ENCODE measurements at places on chromosomes 6 and 20.

GRCh38 chr20:6780433-6781190 lies 13.1 kb downstream of the BMP2 start:
- no peak for DNase-seq

GRCh38 chr20:62523473-62524203 lies 47.8 kb upstream of the GATA5 start:
- peak; percentile 25 for DNase-seq

GRCh38 chr6:37038292-37039198 lies 33.1 kb downstream of the FGD2 start:
- DNase-seq = no peak

GRCh38 chr20:17790296-17790695 lies 90.5 kb downstream of the BANF2 start:
- DNase-seq = no peak

DNA sequence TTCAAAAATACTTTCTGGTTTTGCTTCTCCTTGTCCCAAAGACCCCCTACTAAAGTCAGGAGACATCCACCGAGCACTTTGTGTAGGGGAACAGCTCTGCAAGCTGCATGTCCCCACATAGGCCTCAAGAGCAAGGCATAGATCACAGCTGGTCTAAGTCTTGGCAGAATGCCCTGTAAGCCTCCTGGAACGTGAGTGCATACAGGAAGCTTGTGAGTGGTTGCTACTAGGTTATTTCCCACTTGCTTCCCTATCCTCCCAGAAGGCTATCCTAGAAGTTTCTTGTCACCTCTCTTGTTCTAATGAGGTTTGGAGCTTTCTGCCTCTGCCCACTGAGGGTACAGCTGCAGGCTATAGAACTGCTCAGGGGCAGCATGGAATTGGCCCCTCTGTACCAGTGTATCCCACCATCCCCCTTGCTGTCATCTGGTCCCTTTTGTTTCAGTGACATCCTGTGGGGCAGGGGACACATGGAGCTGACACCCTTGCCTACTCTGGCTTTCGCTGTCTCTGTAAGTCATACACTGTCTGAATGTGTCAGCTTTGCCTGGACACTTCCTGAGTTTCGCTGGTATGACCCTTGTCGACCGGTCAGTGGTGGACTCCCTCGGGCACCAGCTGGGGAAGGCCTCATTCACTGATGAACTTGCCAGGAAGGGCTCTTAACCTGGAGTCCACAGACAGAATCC lies 35.6 kb upstream of the KCNK16 start:
- peak; percentile 60 for DNase-seq

GRCh38 chr6:115908906-115909559 lies 151.7 kb downstream of the FRK start:
- DNase-seq = no peak

DNA sequence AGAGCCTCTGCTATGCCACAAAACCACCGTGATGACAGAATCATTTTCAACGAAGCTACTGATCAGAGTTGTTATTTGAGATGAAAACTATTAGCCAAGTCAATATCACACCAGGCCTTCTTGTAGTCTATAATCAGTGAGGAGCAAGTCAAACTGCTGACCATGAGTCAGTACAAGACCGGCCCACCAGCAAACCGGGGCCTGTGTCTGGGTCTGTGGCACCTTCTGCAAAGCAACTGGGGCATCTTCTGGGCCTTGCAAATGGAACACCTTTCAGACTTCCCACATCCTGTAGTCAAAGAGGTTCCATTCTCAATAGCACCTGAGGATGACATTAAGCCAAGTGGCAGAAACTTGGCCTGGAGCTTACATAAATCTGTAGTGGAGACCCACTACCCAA lies 38.5 kb downstream of the CPXM1 start:
- DNase-seq = no peak

GRCh38 chr6:41584668-41585205 lies 38.6 kb downstream of the FOXP4 start:
- no peak for DNase-seq

DNA sequence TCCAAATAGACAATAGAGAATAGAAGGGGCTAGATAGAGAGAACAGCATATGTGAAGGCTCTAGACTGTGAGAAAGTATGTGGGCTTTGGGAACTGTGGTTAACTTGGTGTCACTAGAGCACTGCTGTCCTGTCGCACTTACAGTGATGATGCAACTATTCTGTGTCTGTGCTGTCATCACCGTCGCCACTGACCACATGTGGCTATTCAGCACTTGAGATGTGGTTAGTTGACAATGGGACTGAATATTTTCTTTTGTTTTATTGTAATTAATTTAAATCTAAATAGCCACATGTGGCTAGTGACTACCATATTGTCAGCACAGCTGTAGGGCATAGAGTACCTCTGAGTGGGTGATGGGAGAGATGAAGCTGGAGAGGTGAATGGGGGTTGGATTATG lies 39.0 kb upstream of the IFNGR1 start:
- DNase-seq = no peak

DNA sequence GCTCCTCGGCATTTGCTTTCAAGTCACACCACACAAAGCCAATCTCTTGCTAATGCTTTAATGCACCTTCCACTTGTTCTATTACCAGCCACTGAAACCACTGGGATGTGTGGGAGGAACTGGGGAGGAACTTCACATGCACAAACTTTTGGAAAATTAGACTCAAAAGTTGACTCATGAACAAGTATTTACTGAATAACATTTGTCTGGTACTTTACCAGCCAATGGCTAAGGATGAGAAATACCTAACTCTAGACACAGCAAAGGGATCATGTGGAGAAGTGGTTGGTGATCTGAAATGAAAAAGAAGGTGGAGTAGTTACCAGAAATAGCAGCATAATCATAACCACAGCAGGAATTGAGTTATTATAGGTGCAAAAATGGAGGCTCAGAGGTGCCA lies 554.0 kb upstream of the NOX3 start:
- no peak for DNase-seq

GRCh38 chr6:15048367-15048766 lies 197.5 kb upstream of the JARID2 start:
- no peak for DNase-seq

DNA sequence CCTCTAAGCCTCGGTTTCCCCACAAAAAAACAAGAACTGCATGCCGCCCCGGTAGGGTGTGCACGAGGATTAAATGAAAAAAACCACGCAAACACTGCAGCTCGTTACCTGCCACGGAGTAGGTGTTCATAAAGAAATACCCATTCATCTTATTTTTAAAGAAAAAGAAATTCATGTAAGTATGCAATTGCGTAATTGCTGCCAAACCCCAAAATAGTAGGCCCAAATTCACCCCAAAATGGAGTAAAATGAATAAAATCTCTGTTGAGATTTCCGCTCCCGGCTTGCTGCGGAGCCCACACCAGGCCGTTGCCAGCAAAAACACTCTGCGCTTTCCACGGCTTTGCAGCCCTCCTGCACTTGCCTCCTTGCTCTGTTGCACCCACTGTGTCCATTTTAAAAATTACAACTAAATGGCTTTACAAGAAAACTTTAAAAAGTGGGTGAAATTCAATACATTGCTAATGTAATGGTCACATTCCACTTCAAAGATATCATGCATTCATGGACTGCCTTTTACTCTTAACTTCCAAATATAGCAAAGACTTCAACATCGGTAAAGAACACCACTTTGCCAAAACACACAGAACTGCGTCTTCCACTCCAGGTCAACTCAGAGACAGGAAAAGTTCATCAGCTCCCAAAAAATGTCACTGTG lies 125.0 kb downstream of the ZMYND8 start:
- no peak for DNase-seq

DNA sequence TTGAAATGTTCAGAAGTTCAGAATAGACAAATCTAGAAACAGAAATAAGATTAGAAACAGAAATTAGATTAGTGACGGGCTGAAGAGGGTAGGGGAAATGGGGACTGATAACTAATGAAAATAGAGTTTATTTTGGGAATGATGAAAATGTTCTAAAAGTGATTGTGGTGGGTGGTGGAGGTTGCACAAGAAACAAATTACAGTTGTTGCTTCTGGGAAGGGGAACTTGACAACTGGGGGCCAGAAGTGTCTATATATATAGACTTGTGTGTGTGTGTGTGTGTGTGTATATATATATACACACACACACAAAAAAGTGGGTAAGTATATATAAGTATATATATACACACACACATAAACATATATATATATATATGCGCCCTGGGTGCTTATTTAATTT lies 86.5 kb upstream of the RREB1 start:
- DNase-seq = no peak

- peak; percentile 25 for DNase-seq
Observed at GRCh38 chr6:166341977-166342348, 382 bp downstream of the SFT2D1 start.

- DNase-seq = no peak
Observed at GRCh38 chr20:40082436-40082835, 606.6 kb downstream of the MAFB start.

DNA sequence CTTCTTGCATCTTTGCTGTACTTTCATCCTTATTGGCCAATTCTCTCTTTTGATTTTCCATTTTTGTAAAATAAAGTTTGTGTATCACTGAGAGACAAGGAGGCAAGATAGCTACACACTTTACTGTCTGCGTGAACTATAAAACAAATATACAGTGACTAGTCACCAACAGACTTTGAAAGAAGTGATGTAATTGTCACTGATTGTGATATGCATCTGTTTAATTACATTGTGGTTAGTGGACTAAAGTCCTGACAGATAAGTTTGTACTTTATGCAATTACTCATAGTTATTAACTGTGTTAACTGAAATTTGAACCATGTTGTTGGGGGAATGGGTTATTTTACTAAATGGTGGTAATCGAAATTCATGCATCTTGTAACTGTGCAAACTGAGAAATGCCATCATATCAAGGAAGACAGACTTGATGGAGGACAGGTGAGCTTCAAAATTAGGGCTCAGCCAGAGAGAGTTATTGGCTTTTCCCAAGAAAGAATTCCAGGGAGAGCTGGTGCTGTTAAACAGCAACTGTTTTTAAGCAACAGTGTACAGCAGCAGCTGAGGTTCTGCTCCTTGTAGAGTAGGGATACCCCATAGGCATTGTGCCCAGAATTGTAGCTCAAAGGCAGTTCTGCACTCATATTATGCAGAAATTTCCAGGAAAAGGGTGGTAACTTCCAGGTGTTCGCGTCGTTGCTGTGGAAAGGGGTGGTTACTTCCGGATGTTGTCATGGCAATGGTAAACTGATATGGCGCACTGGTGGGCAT lies 62.9 kb downstream of the EFHC1 start:
- DNase-seq = no peak

DNA sequence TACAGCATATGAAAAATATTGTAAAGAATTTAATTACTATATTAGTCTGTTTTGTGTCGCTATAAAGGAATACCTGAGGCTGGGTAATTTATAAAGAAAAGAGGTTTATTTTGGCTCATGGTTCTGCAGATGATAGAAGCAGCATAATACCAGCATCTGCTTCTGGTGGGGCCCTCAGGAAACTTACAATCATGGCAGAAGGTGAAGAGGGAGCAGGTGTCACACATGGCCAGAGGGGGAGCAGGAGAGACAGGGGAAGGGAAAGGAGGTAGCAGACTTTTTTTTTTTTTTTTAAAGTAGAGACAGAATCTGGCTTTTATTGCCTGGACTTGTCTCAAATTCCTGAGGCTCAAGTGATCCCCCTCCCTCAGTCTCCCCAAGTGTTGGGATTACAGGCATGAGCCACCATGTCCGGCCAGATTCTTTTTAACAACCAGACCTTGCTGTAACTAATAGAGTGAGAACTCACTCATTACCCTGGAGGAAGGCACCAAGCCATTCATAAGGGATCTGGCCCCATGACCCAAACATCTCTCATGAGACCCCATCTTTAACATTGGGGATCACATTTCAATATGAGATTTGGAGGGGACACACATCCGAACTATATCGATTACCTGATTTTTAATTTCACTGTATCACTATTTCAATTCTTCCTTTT lies 64.6 kb downstream of the MAN1A1 start:
- DNase-seq = peak; percentile 18

GRCh38 chr20:5928836-5929715 lies 21.3 kb downstream of the TRMT6 start:
- no peak for DNase-seq

DNA sequence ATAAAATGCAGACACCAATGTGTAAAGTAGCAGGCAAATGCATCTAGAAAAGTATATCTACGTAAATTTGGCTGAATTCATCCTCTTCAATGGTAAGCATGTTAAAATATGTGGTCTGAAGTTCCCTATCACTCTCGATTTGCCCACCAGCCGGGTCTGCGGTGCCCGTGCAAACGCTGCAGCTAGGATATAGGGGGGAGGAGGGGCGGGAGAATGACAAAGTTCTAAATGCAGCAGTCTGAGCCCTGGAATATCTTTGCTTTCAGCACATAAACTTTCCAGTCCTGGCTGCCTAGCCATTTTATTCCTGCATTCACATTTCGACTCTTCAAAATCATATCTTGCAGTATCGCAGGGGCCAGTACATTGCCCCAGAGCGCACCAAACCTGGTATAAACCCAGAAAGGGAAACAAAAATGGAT lies 708 bp downstream of the NRN1 start:
- DNase-seq = no peak

DNA sequence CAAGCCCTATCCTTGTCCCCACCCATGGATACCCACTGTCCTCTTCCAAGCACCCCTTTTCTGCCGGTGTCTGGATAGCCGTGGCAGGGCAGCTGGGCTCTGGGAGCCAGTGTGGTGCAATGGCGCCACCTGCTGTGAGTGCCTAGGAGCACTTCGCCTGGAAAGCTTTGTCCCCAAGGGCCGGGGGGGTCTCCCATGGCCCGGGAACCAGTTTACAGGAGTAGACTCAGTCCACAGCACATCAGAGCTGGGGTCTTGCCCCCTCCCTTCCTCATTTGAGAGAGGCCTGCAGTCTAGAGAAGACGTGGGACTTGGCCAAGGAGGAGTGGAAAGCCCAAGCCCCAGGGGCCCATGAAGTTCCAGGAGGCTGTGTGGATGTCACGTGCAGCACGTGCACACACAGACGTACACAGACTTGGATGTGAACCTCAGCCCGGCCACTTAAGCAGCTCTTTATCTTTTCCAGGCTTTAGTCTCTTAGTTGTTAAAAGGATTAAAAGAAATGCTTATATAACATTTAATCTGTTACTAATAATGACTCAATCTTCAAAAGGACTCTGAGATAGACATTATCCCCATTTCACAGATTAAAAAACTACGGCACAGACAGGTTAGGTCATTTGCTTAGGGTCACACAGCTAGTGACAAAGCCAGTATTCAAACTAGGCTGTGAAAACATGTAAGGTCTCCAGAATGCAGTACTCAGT lies 40.9 kb upstream of the CDH22 start:
- DNase-seq = peak; percentile 63

Data from ELR (cell line).